NCI-H510A treated with DMSO at 0.1 percent for 48 hours (cell line): ENCODE measurements at places on chromosomes 2 and 18.
A peak's percentile ranks its signal among the peaks of the same experiment; 100 is the strongest.

- no peak for DNase-seq
Measured at GRCh38 chr2:10613263-10613662, 76.5 kb downstream of the NOL10 start.

DNA sequence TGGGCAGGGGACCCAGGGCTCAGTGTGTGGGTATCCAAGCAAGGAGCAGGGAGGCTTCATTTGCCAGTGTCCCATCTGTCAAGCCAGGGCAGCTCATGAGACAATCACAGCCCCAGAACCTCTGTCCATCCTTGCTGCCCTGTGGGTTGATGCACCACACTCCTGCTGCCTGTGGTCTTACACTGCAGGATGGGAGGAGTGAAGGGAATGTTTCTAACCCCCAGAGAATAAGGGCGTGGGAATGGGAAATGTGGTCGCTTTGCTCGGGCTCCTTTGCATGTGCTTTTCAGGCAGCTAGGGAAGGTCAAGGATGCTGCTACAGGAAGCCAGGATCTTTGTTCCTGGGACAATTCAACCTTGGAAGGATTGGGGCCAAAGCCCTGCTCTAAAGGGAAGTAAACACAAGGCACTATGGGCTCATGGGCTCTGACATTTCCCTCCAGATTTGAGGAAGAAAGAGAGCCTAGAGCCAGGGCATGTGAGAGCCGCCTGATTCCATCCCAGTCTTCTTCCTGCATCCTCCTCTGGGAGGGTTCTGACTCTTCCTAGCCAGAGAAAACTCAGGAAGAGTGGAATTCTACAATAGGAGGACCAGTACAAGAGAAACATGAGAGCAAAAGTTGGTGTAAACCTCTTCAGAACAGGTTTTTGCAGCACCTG is 18.8 kb upstream of the MAP3K20 start:
- no peak for DNase-seq

- peak; percentile 88 for DNase-seq
Measured at GRCh38 chr2:69223759-69224511, 163.1 kb downstream of the GFPT1 start.

GRCh38 chr2:118859157-118859770 is 11.8 kb upstream of the EN1 start:
- DNase-seq: no peak

DNA sequence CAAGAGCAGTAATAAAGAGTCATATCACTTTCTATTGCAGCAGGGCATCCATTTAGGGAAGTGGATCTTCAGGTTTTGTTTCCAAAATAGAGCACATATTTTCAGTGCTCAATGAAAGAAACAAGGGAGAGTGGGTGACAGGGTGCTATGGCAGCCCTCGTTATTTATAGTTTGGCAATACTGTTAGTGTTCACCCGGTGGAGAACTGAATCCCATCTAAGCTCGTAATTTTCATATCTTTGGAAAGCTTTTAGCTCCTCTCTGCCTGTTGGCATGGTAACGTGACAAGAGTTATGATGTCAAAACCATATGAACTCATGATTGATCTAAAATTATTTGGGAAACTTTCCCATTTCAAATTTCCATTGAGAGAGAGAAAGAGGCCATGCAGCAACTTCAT is 331.9 kb downstream of the LRRTM1 start:
- DNase-seq: peak; percentile 4
